ENCODE measurements at places on chromosomes 12 and 14. TPM values are rescaled to one million over a fixed set of nuclear protein-coding genes. Genes with fewer than 3 reads are reported as not detected.

SDR39U1 gene
- 9.9 TPM for total RNA-seq

TAS2R7 gene
- total RNA-seq, result not detected

DBX2 gene
- total RNA-seq, result not detected

TPPP2 gene
- total RNA-seq, result not detected

C12orf56 gene
- total RNA-seq, result 0.77 TPM

EFS gene
- total RNA-seq, result 12.2 TPM

ALDH2 gene
- total RNA-seq, result 53.7 TPM

CLEC2D gene
- 5.1 TPM for total RNA-seq

NINJ2 gene
- total RNA-seq, result 1.3 TPM

PTCSC3 gene
- not detected for total RNA-seq

OTOGL gene
- total RNA-seq, result under 0.01 TPM

RNASE4 gene
- total RNA-seq, result 20.0 TPM

Data from fibroblast of lung (primary cell).